ENCODE measurements at places on chromosomes 4 and X. TPM values are rescaled to one million over a fixed set of nuclear protein-coding genes. Genes with fewer than 3 reads are reported as not detected.
A peak's percentile ranks its signal among the peaks of the same experiment; 100 is the strongest.

Gene VEGFC
- total RNA-seq: 45.9 TPM

Gene EDA2R
- total RNA-seq: 4.7 TPM

Gene HSFX4
- total RNA-seq: not detected

Gene SPIN2A
- 0.56 TPM for total RNA-seq

Gene ANK2
- total RNA-seq: 49.4 TPM

Gene CXCL9
- 0.75 TPM for total RNA-seq

Gene CXorf49
- total RNA-seq: not detected

GRCh38 chr4:25842229-25842845 is 20.5 kb downstream of the SEL1L3 start:
- H3K27me3 ChIP-seq: no peaks in the 10 kb centered on the region
- DNase-seq: no peak
- no peaks in the 10 kb centered on the region for H3K4me1 ChIP-seq

- no peak for DNase-seq
- no peak overlapping the region for H3K4me3 ChIP-seq
- no peaks in the 10 kb centered on the region for H3K27me3 ChIP-seq
- no peaks in the 10 kb centered on the region for H3K36me3 ChIP-seq
- H3K4me1 ChIP-seq: no peaks in the 10 kb centered on the region
Measured at GRCh38 chr4:56139241-56139827, 190.6 kb downstream of the CEP135 start.

- no peaks in the 10 kb centered on the region for H3K4me1 ChIP-seq
- no peaks in the 10 kb centered on the region for H3K27me3 ChIP-seq
- H3K4me3 ChIP-seq: no peak overlapping the region
- DNase-seq: no peak
Measured at GRCh38 chrX:38311743-38312142, 15.6 kb downstream of the RPGR start.

GRCh38 chr4:62260254-62260653 is 1060.1 kb downstream of the ADGRL3 start:
- H3K4me1 ChIP-seq: no peaks in the 10 kb centered on the region
- H3K36me3 ChIP-seq: no peaks in the 10 kb centered on the region
- no peaks in the 10 kb centered on the region for H3K27me3 ChIP-seq
- no peak overlapping the region for H3K27ac ChIP-seq
- DNase-seq: no peak

- H3K27ac ChIP-seq: no peak overlapping the region
- no peaks in the 10 kb centered on the region for H3K36me3 ChIP-seq
- no peak overlapping the region for H3K4me3 ChIP-seq
- DNase-seq: no peak
- H3K27me3 ChIP-seq: no peaks in the 10 kb centered on the region
Measured at GRCh38 chrX:31440546-31440945, 368.7 kb upstream of the FTHL17 start.

DNA sequence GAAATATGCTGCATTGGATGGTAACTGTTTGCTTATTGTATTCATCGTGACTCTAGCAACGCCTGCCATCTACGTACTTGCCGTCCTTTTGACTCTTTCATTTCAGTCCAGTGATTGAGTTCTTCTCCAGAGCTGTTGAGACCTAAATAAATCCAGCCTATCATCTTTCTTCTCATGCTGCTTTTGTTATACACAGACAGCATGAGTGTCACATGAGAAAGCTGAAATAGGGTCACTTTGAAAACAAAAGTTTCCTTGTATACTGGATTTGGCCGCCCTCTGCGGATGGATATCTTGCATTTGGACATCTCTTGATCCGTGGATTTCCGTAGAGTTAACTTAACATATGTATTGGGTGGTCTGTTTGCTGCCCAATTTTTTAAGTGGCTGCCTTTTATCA is 67.2 kb downstream of the TMPRSS11F start:
- no peaks in the 10 kb centered on the region for H3K27me3 ChIP-seq
- H3K27ac ChIP-seq: no peak overlapping the region
- no peaks in the 10 kb centered on the region for H3K36me3 ChIP-seq
- no peak overlapping the region for H3K4me3 ChIP-seq
- no peak for DNase-seq

GRCh38 chr4:154928640-154929257 is 147.7 kb downstream of the RBM46 start:
- H3K27me3 ChIP-seq: no peaks in the 10 kb centered on the region
- H3K36me3 ChIP-seq: no peaks in the 10 kb centered on the region
- no peak overlapping the region for H3K4me3 ChIP-seq
- no peak overlapping the region for H3K27ac ChIP-seq
- peaks cover 22% of the 10 kb centered on the region for H3K4me1 ChIP-seq

GRCh38 chr4:142379277-142380051 is 466.6 kb downstream of the INPP4B start:
- H3K4me1 ChIP-seq: peaks cover 32% of the 10 kb centered on the region
- H3K4me3 ChIP-seq: no peak overlapping the region
- no peak overlapping the region for H3K27ac ChIP-seq
- DNase-seq: no peak

GRCh38 chr4:82458729-82459128 is 28.3 kb downstream of the ENOPH1 start:
- no peaks in the 10 kb centered on the region for H3K4me1 ChIP-seq
- peaks cover 8% of the 10 kb centered on the region for H3K36me3 ChIP-seq
- H3K27ac ChIP-seq: no peak overlapping the region
- H3K4me3 ChIP-seq: no peak overlapping the region
- no peaks in the 10 kb centered on the region for H3K27me3 ChIP-seq

- peak overlapping the region; percentile 96 for H3K27ac ChIP-seq
- peak overlapping the region; percentile 69 for H3K4me3 ChIP-seq
- H3K4me1 ChIP-seq: peaks cover 68% of the 10 kb centered on the region
- H3K27me3 ChIP-seq: no peaks in the 10 kb centered on the region
Measured at GRCh38 chr4:2260344-2261109, 1.4 kb downstream of the MXD4 start.

GRCh38 chrX:7926501-7926900 is 712 bp downstream of the PNPLA4 start:
- H3K27ac ChIP-seq: peak overlapping the region; percentile 89
- H3K36me3 ChIP-seq: peaks cover 5% of the 10 kb centered on the region
- peak overlapping the region; percentile 26 for H3K4me3 ChIP-seq
- DNase-seq: no peak
- no peaks in the 10 kb centered on the region for H3K27me3 ChIP-seq

GRCh38 chr4:166279261-166279660 is 406.2 kb downstream of the TLL1 start:
- no peaks in the 10 kb centered on the region for H3K27me3 ChIP-seq
- H3K4me1 ChIP-seq: no peaks in the 10 kb centered on the region
- no peak for DNase-seq
- H3K27ac ChIP-seq: no peak overlapping the region
- H3K4me3 ChIP-seq: no peak overlapping the region

GRCh38 chr4:2862528-2862927 is 18.9 kb downstream of the ADD1 start:
- H3K27ac ChIP-seq: peak overlapping the region; percentile 2
- no peaks in the 10 kb centered on the region for H3K27me3 ChIP-seq
- no peak for DNase-seq
- H3K36me3 ChIP-seq: no peaks in the 10 kb centered on the region
- H3K4me3 ChIP-seq: no peak overlapping the region

- no peak for DNase-seq
- H3K4me3 ChIP-seq: no peak overlapping the region
- no peaks in the 10 kb centered on the region for H3K27me3 ChIP-seq
- H3K4me1 ChIP-seq: no peaks in the 10 kb centered on the region
- no peaks in the 10 kb centered on the region for H3K36me3 ChIP-seq
Measured at GRCh38 chr4:104413487-104413886, 81.2 kb downstream of the CXXC4 start.

- no peak overlapping the region for H3K27ac ChIP-seq
- H3K36me3 ChIP-seq: no peaks in the 10 kb centered on the region
- no peaks in the 10 kb centered on the region for H3K4me1 ChIP-seq
- no peak overlapping the region for H3K4me3 ChIP-seq
- H3K27me3 ChIP-seq: no peaks in the 10 kb centered on the region
Measured at GRCh38 chr4:121187206-121187605, 23.1 kb upstream of the TNIP3 start.

- no peaks in the 10 kb centered on the region for H3K27me3 ChIP-seq
- peak overlapping the region; percentile 47 for H3K27ac ChIP-seq
- no peak for DNase-seq
- H3K4me1 ChIP-seq: peaks cover 4% of the 10 kb centered on the region
- H3K4me3 ChIP-seq: peak overlapping the region; percentile 40
- H3K36me3 ChIP-seq: no peaks in the 10 kb centered on the region
Measured at GRCh38 chr4:113979905-113980615, 613 bp upstream of the ARSJ start.

GRCh38 chrX:106898462-106898861 is 4.7 kb downstream of the RIPPLY1 start:
- no peaks in the 10 kb centered on the region for H3K36me3 ChIP-seq
- H3K4me1 ChIP-seq: peaks cover 8% of the 10 kb centered on the region
- H3K27me3 ChIP-seq: no peaks in the 10 kb centered on the region
- H3K27ac ChIP-seq: no peak overlapping the region
- H3K4me3 ChIP-seq: no peak overlapping the region

GRCh38 chr4:179486570-179487335 is 2044.5 kb upstream of the AGA start:
- no peaks in the 10 kb centered on the region for H3K27me3 ChIP-seq
- no peaks in the 10 kb centered on the region for H3K4me1 ChIP-seq
- no peak for DNase-seq
- no peak overlapping the region for H3K4me3 ChIP-seq
- no peak overlapping the region for H3K27ac ChIP-seq

DNA sequence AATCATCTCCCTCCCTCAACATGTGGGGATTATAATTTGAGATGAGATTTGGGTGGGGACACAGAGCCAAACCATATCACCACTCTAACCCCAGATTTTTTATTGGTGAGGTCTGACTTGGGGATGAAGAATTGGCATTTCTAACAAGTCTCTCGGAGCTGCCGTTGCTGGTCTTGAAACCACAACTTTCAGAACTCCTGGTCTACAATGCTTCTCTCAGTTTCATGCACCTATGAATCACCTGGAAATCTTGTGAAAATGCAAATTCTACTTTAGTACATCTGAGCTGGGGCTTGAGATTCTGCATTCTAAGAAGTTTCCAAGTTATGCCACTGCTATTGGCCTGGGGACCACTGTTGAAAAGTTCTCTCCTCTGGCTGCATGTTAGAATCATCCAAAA is 78.6 kb downstream of the PALLD start:
- no peak for DNase-seq
- no peak overlapping the region for H3K4me3 ChIP-seq
- no peaks in the 10 kb centered on the region for H3K36me3 ChIP-seq

DNA sequence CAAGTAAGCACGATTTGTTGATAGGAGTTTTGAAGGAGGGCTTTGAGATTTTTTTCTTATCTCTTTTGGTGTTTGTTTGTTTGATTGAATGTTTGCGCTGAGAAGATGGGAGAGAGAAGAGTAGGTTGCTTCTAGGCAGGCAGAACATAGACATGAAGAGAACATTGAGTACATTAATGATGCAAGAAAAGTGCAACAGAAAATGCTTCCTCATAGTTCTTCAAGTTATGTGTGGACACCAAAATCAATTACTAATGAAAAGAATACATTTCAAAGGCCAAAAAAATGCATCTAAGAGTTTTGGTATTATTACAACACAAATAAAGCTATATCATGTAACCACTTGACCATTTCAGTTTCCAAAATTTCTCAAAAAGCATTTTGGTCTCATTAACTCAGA is 191.0 kb upstream of the PPARGC1A start:
- DNase-seq: no peak
- peaks cover 22% of the 10 kb centered on the region for H3K4me1 ChIP-seq
- no peaks in the 10 kb centered on the region for H3K27me3 ChIP-seq
- no peak overlapping the region for H3K4me3 ChIP-seq
- H3K27ac ChIP-seq: no peak overlapping the region
- no peaks in the 10 kb centered on the region for H3K36me3 ChIP-seq

GRCh38 chrX:43679778-43680177 is 23.7 kb downstream of the MAOA start:
- H3K27ac ChIP-seq: no peak overlapping the region
- no peaks in the 10 kb centered on the region for H3K27me3 ChIP-seq
- H3K4me1 ChIP-seq: peaks cover 3% of the 10 kb centered on the region
- peaks cover 9% of the 10 kb centered on the region for H3K36me3 ChIP-seq
- no peak overlapping the region for H3K4me3 ChIP-seq

- H3K36me3 ChIP-seq: no peaks in the 10 kb centered on the region
- no peaks in the 10 kb centered on the region for H3K4me1 ChIP-seq
- no peaks in the 10 kb centered on the region for H3K27me3 ChIP-seq
- no peak overlapping the region for H3K4me3 ChIP-seq
Measured at GRCh38 chrX:45681891-45682290, 481.2 kb upstream of the DIPK2B start.

DNA sequence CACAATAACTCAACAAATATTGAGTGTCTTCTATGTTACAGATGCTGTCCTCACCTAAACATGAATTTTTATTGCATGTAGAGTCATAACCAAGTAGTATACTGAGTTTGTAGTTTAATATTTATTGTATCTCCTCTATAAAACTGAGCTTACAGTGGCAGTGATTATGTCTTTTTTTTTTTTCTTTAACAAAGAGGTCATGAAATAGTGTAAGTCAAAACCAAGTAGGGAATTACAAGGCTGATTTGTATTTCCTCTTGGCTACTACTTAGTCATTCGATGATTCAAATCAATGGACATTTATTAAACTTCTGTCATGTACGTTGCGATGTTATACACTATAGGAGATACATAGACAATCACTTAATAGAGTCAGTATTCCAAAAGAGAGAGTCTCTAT is 48.4 kb downstream of the IL15 start:
- DNase-seq: no peak
- H3K36me3 ChIP-seq: no peaks in the 10 kb centered on the region
- no peaks in the 10 kb centered on the region for H3K27me3 ChIP-seq
- no peaks in the 10 kb centered on the region for H3K4me1 ChIP-seq
- H3K4me3 ChIP-seq: no peak overlapping the region

- H3K36me3 ChIP-seq: no peaks in the 10 kb centered on the region
- no peak overlapping the region for H3K27ac ChIP-seq
- DNase-seq: no peak
- H3K4me3 ChIP-seq: no peak overlapping the region
- H3K27me3 ChIP-seq: no peaks in the 10 kb centered on the region
Measured at GRCh38 chrX:39196192-39197102, 395.2 kb downstream of the MID1IP1 start.

GRCh38 chr4:182897601-182898478 is 19.3 kb downstream of the DCTD start:
- peaks cover 66% of the 10 kb centered on the region for H3K4me1 ChIP-seq
- H3K36me3 ChIP-seq: no peaks in the 10 kb centered on the region
- H3K27me3 ChIP-seq: no peaks in the 10 kb centered on the region
- H3K4me3 ChIP-seq: no peak overlapping the region
- H3K27ac ChIP-seq: peak overlapping the region; percentile 94

DNA sequence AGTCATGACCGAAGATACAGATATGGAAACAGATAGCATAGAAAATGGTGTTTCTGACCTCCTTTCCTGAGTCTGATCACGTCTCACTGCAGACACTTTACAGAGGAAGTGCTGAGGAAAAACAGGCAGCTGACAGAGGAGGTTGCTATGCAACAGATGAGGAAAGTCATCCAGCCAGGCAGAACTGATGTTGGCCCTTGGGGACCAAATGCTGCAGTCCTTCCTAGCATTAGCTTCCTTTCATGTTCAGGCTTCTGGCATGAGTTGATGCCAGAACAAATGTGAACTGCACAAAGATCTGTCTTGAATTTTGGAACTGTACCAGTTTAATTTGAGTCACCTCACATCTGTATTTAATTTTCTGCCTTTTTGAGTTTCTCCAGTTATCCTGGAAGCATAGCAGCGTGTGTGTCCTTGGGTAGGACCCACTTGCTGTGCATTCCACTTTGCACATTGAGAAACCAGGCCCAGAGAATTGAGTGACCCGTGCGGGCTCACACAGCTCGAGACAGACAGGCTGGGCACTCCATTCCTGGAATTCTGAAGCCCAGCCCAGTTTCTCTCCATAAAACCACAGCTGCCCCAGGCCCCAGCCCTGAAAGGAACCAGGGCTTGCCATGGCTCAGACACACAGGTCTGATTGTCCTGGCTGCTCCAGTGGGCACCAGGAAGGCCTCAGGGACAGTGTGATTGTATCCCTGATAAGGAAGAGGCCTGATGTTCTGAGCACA is 1.4 kb upstream of the MAGED1 start:
- H3K27me3 ChIP-seq: no peaks in the 10 kb centered on the region
